HuH-7.5 (cell line): ENCODE measurements at places on chromosomes 11 and 22.

- no peak for DNase-seq
Measured at GRCh38 chr11:2748814-2749554, 49.2 kb upstream of the KCNQ1OT1 start.

- no peak for DNase-seq
Measured at GRCh38 chr11:29628609-29629008, 388.2 kb downstream of the KCNA4 start.

GRCh38 chr11:5684036-5684645 lies 733 bp downstream of the TRIM5 start:
- no peak for DNase-seq

GRCh38 chr11:104151404-104152204 lies 12.3 kb downstream of the PDGFD start:
- DNase-seq: no peak

GRCh38 chr11:7520011-7520942 lies 6.5 kb downstream of the PPFIBP2 start:
- no peak for DNase-seq
